Choroid plexus epithelial cell (primary cell): ENCODE measurements at places on chromosomes 7 and 10.

GRCh38 chr10:132974886-132975830, 32.8 kb upstream of the CFAP46 start:
- no peak for DNase-seq

- DNase-seq = peak; percentile 50
These were observed 42.9 kb upstream of the MET start for GRCh38 chr7:116629051-116629463.

GRCh38 chr10:66747451-66747850, 178.4 kb upstream of the LRRTM3 start:
- DNase-seq = peak; percentile 82

GRCh38 chr10:78952030-78952429, 116.7 kb upstream of the ZMIZ1 start:
- no peak for DNase-seq

DNA sequence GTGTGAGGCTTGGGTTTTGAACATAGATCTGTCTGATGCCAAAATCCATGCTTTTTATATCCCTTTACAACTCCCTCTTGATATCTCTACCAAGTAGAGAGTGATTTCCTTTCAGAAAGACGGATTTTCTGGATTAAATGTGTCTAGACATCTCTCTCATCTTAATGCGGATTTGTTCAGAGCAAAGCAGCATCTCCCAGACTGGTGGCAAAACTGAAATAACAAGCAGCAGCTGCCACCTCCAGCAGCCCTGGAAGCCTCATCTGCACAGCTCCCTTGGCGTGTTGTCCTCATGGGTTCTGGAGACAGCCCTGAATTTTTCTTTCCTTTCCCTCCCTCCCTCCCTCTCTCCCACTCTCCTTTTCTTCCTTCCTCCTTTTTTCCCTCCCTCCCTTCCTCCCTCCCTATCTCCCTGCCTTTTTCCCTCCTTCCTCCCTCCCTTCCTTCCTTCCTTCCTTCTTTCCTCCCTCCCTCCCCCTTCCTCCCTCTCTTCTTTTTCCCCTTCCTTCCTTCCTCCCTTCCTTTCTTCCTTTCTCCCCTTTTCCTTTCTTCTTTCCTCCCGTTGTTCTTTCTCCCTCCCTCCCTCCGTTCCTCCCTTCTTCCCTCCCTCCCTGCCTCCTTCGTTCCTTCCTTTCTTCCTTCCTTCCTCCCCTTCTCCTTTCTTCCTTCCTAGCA, 639.9 kb downstream of the TYW1 start:
- no peak for DNase-seq

GRCh38 chr7:124489082-124489819, 276.3 kb downstream of the GPR37 start:
- DNase-seq = no peak

GRCh38 chr7:36217961-36218284, 64.9 kb downstream of the EEPD1 start:
- DNase-seq = no peak

- no peak for DNase-seq
These were observed 78.6 kb downstream of the HDAC9 start for GRCh38 chr7:18574235-18574540.
